H9 (cell line): ENCODE measurements at places on chromosomes 12 and 14. TPM values are rescaled to one million over a fixed set of nuclear protein-coding genes. Genes with fewer than 3 reads are reported as not detected.

The KRT74 gene
- not detected in 2 replicates for total RNA-seq

The BRMS1L gene
- total RNA-seq: 11.4 and 12.9 TPM in 2 replicates

The MYF6 gene
- total RNA-seq: not detected in 2 replicates

DNA sequence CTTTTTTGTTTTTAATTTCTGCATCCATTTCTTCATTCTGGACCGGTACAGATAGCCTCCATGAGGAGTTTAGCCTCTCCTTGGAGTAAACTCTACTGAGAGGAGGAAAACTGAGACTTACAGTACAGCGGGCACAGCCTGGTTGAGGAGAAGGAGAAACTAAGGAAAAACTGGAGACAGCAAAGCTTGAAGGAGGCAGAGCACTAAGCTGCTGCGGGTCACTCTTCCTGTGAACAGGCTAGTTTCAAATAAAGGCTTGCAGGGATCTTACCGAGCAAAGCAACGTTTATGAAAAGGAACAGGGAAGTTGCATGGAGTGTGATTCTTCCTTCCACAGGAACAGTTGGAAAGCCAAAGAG is 348 bp upstream of the SSTR1 start:
- no peaks in the 10 kb centered on the region for H3K4me1 ChIP-seq

DNA sequence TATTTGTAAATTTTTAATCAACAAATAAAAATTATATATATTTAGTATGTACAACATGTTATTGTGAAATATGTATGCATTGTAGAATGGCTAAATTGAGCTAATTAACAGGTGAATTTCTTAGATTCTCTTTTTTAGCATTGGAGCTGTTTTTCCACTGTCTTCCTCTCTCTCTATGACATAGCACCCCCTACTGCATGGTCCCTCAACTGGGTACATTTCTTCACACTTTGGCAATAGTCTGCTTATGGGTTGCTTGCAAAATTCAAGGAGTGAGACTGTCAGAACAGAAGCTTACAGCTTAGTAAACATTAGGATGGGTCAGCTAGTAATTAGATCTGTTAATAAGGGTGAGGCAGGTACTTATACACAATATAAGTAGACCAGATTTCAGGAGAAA is 658.5 kb upstream of the MGAT4C start:
- H3K36me3 ChIP-seq: peaks cover 16% of the 10 kb centered on the region
- H3K27me3 ChIP-seq: no peaks in the 10 kb centered on the region
- no peak overlapping the region for H3K4me3 ChIP-seq

GRCh38 chr12:18859400-18859799 is 121.5 kb downstream of the CAPZA3 start:
- H3K36me3 ChIP-seq: peaks cover 26% of the 10 kb centered on the region
- no peak for DNase-seq
- peaks cover 2% of the 10 kb centered on the region; the same call in 1 of the 2 replicates for H3K4me1 ChIP-seq

DNA sequence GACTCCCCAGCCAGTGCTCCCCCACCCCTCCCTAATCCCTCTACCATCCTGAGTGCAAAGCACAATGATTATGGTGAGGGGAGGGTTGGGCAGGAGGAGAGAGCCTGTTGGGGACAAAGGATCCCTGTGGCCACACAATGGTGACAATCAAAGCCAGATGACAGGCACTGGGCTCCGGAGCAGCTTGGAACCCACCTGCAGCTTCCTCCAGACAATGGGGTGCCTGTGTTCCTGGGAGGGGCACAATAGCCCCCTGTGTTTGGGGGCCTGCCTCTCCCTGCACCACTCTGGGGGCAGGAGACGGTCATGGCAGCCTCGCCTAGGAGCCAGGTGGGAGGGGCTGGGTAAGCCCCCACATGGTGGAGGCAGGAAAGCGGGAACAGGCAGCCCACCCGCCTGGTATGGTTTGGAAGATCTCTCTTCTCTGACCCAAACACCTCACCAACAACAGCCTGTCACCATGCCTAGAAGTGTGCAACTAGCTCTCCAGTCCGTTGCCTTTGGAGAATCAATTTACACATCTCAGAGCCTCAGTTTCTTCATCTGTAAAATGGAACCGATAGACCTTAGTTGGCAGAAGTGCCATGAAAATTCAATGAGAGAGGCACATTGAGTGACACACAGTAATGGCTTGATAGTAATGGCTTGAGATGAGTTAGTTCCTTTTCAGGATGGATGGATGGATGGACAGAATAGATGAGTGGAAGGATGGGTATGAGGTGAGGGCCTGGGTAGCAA is 53.0 kb downstream of the MVK start:
- H3K27me3 ChIP-seq: no peaks in the 10 kb centered on the region
- no peak overlapping the region for H3K27ac ChIP-seq

GRCh38 chr14:84792722-84793410 is 737.1 kb upstream of the FLRT2 start:
- no peaks in the 10 kb centered on the region for H3K4me1 ChIP-seq
- H3K27me3 ChIP-seq: no peaks in the 10 kb centered on the region
- H3K36me3 ChIP-seq: no peaks in the 10 kb centered on the region
- H3K4me3 ChIP-seq: no peak overlapping the region

GRCh38 chr12:77795699-77796098 is 35.0 kb upstream of the NAV3 start:
- H3K4me3 ChIP-seq: no peak overlapping the region
- no peaks in the 10 kb centered on the region for H3K27me3 ChIP-seq
- no peak overlapping the region for H3K27ac ChIP-seq

GRCh38 chr14:81625343-81625742 is 91.7 kb upstream of the SEL1L start:
- no peaks in the 10 kb centered on the region for H3K27me3 ChIP-seq
- no peaks in the 10 kb centered on the region for H3K4me1 ChIP-seq
- no peak overlapping the region for H3K4me3 ChIP-seq
- no peak overlapping the region for H3K27ac ChIP-seq
- DNase-seq: no peak

GRCh38 chr14:32588448-32589320 is 259.6 kb downstream of the AKAP6 start:
- DNase-seq: peak; percentile 35
- H3K4me1 ChIP-seq: no peaks in the 10 kb centered on the region
- H3K4me3 ChIP-seq: no peak overlapping the region
- peaks cover 25% of the 10 kb centered on the region for H3K36me3 ChIP-seq
- no peaks in the 10 kb centered on the region for H3K27me3 ChIP-seq
- no peak overlapping the region for H3K27ac ChIP-seq

- H3K27me3 ChIP-seq: no peaks in the 10 kb centered on the region
Observed at GRCh38 chr12:112239881-112240280, 114.5 kb downstream of the TRAFD1 start.

DNA sequence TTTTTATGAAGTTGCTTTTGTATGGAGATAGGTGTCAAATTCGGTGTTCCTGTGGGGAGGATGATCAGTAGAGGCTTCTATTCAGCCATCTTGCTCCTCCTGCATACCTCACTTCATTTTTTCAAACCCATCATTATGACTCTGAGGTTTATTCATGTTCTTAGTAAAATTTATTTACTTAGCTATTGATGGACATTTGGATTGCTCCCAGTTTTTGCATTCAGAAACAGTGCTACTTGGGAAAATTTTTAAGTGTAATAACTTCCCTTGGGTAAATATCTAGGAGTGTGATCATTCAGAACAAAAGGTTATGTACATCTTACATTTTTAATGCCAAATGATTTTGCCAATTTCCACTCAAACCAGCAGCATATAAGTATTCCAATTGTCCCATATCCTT is 208.3 kb downstream of the SYNE2 start:
- H3K27ac ChIP-seq: no peak overlapping the region
- H3K4me3 ChIP-seq: no peak overlapping the region
- DNase-seq: no peak
- peaks cover 16% of the 10 kb centered on the region for H3K36me3 ChIP-seq
- H3K4me1 ChIP-seq: no peaks in the 10 kb centered on the region; the same call in 1 of the 2 replicates

DNA sequence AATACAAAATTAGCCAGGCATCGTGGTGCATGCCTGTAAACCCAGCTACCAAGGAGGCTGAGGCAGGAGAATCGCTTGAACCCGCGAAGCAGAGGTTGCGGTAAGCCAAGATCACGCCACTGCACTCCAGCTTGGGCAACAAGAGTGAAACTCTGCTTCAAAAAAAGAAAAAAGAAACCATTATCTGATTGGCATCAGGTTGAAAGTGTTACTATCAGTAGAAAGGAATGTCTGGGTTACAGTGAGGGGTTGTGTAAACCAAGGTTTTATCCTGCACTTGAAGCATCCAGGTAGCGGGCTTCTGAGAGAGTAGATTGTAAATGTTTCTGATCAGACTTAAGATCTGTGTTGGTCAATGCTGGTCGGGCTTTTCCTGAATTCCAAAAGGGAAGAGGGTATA is 14.1 kb upstream of the OXA1L start:
- H3K36me3 ChIP-seq: no peaks in the 10 kb centered on the region
- no peaks in the 10 kb centered on the region for H3K4me1 ChIP-seq
- no peak overlapping the region for H3K27ac ChIP-seq
- DNase-seq: no peak
- H3K4me3 ChIP-seq: no peak overlapping the region
- H3K27me3 ChIP-seq: no peaks in the 10 kb centered on the region

GRCh38 chr12:93407054-93407962 is 29.6 kb downstream of the NUDT4 start:
- H3K27ac ChIP-seq: no peak overlapping the region
- H3K27me3 ChIP-seq: no peaks in the 10 kb centered on the region
- DNase-seq: no peak
- H3K4me3 ChIP-seq: no peak overlapping the region

DNA sequence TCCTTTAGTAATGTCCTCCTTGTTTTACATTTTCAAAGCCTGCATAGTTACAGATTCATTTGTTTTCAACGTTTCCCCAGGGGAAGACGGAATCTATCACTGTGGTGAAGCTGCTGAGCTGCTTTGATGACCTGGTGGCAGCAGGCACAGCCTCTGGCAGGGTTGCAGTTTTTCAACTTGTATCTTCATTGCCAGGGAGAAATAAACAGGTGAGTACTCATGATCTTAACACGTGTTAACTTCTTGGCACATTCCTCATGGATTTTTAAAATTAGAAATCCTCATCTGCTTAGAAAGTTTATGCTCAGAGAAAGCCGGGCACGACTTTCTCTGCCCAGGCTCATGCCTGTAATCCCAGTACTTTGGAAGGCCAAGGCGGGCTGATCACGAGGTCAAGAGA is 44.5 kb downstream of the TECPR2 start:
- H3K27me3 ChIP-seq: no peaks in the 10 kb centered on the region
- peaks cover 3% of the 10 kb centered on the region; the same call in 1 of the 2 replicates for H3K4me1 ChIP-seq
- peaks cover 19% of the 10 kb centered on the region; the same call in 2 of the 3 replicates for H3K36me3 ChIP-seq
- no peak overlapping the region for H3K27ac ChIP-seq
- no peak for DNase-seq

DNA sequence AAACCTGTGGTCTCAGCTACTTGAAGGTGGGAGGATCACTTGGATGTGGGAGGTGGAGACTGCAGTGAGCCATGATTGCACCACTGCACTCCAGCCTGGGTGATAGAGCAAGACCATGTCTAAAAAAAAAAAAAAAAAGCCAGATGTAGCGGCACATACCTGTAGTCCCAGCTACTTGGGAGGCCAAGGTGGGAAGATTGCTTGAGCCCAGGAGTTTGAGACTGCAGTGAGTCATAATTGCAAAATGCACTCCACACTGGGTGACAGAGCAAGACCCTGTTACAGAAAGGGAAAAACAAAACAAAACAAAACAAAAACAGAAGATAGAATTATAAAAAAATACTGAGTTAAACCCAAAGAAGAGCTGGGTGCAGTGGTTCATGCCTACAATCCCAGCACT is 29.1 kb upstream of the APOF start:
- H3K27me3 ChIP-seq: no peaks in the 10 kb centered on the region
- H3K4me3 ChIP-seq: no peak overlapping the region
- H3K36me3 ChIP-seq: no peaks in the 10 kb centered on the region
- no peak for DNase-seq
- no peaks in the 10 kb centered on the region for H3K4me1 ChIP-seq
- H3K27ac ChIP-seq: no peak overlapping the region

DNA sequence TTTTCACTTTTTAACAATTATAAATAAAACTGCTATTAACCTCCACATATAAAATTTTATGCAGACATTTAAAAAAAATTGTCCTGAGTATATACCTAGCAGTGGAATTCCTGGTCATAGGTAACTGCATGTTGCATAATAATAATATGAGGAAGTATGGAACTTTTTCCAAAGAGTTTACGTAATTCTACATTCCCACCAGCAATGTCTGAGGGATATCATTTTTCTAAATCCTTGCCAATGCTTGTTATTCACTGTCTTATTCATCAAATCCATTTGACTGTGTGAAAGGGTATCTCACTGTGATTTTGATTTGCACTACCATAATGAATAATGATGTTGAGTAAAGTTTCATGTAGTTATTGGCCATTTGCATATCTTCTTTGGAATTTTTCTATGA is 393.8 kb downstream of the LRFN5 start:
- no peaks in the 10 kb centered on the region for H3K36me3 ChIP-seq
- H3K27ac ChIP-seq: no peak overlapping the region
- DNase-seq: no peak
- no peaks in the 10 kb centered on the region for H3K27me3 ChIP-seq
- H3K4me1 ChIP-seq: no peaks in the 10 kb centered on the region
- no peak overlapping the region for H3K4me3 ChIP-seq
